ENCODE measurements at places on chromosomes 3 and 15.
A peak's percentile ranks its signal among the peaks of the same experiment; 100 is the strongest.

DNA sequence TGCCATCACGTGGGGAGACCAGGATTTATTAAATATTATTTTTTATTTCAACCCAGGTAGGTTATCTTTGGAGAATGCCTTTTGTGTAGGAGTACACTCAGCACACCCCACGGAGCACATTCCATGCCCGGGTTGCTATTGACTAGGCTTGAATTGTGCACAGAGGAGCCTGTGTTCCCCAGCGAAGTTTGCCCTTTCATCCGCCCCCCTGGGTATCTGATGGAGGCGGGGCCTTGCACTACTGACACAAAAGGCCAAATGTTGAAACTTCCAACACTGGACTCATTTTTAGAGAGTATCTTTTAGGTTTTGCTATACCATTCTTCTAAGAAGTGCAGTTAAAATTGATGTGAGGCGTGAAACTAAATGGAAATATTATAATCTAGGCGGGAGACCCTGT, 39.3 kb upstream of the PPP4R2 start:
- no peak for DNase-seq

DNA sequence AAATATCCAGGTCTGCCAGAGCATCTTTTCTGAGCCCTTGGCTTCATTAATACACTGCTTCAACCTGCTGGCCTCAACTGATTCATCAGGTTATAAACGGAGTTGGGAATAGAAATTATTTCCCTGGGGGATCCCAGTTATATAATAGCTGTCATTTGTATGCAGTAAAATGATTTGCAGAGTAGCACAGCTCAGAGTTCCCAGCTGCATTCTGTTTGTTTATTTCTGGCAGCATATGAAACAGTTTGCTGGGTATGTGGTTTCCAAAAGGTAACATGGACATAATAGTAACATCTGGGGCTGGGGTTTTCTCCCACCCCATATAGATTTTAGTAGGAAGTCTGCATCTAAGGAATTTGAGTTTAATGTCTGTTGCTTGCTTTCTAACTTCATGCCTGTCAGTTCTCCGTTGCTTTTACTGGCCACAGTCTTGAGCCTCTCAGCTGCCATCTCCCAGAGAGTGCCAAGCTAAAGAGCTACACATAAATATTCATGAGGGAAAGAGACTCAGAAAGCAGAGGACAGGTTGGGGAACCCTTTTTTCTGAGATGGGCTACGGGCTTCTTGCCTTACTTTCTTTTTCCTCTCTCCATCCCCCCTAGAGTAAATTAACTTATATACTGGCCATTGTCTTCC, 124.6 kb downstream of the TMEM108 start:
- no peak for DNase-seq

DNA sequence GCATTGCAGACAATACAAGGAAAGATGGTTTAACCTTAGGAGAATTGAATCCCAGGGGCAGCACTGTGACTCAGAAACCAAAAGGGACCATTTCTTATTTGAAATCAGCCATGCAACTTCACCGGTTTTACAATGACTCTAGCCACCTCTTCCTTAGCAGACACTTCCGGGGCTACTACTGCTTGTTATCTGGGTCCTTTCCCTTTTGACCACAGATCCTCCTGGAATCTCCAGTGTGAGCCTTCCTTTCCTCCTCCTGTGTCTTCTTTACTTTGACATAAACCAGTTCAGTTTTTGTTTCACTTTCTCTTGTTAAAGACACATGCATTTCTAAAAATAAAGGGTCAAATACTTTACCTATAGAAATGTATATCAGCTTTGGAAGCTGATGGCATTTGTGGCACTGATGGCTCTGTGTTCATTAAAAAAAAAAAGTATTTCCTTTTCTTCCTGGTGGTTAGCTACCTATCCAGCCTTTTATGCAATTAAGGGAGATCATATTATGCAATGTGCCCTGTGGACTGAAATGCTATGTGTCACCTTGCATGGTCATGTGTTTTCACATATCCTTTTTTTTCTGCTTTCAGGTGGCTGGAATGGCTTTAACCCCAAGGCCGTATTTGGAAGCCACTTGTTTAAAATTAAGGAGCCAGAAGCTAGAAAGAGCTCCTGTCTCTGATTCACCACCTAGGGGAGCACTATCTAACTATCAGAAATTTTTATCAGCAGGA, 296.2 kb downstream of the CHL1 start:
- peak; percentile 36 for DNase-seq

DNA sequence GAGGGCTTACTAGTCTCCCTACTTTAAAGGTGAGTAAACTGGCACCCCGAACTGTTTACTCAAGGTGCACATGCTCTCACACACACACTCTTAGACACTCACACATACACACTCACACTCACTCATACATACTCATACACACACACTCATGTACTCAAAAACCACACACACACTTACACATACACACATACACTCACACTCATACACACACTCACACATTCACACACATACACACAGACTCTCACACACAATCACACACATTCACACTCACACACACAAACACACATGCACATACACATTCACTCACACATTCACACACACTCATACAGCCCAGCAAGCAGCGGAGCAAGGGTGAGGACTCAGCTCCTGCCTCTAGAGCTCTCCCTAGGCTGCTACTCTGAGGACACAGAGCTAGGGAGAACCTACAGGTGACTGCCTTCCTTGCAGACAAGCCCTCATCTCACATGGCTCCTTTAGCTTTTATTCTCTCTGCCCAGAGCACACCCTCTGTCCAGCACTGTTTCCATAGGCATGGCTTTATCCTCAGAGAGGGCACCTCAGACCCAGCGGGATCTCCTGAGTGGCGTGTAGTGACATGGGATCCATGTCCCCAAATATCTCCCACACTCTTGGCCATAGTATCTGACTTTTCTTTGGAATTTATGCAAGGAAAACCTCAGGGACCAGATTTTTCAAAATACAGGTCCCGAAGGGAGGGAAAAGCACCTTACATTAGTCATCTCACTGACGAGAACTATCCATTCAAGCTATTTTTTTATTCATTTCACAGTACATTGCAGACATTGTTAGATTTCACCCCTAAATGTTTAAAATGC, 26.2 kb upstream of the ATG7 start:
- peak; percentile 41 for DNase-seq

DNA sequence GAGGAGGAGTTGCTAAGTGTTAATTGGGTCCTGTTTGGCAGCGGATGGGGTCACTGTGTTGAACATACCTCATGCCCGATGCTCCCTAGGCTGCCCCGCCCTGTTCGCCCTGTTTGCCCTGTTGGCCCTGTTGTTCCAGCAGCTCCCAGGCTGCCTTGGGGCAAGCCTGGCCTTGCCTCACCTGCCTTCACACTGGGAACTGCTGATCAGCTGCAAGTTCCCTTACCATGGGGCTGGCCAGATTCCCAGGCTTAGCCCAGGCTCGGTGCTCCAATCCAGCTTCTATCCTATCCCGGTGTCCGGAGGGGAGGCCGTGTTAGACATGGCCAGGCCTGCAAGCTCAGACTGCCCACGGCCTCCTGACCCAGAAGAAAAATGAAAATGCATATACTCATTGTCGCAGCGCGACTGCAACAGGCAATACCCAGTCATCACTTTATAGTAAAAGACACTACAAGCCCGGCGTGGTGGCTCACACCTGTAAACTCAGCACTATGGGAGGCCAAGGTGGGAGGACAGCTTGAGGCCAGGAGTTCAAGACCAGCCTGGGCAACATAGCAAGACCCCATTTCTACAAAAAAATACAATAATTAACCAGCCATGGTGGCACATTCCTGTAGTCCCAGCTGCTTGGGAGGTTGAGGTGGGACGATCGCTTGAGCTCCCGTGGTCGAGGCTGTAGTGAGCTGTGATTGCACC, 42.9 kb upstream of the ZNF710 start:
- peak; percentile 95 for DNase-seq

DNA sequence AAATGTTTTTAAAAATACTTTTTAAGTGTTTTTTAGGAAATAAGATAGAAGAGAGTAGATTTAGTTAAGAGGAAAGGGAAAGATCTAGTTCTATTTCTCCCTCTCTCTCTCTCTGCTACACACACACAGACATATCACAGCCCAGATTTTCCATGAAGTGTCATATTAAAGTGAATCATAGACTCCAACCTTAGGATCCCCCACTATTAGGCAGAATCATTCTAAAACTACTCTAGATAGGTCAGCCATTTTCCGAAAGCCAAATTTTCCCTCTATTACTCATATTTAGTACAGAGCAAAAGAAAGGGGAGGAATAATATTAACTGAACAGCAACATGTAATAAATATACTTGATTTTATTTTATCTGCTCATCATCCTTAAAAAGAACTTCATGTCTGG, 45.1 kb upstream of the RSL24D1 start:
- DNase-seq = peak; percentile 23

DNA sequence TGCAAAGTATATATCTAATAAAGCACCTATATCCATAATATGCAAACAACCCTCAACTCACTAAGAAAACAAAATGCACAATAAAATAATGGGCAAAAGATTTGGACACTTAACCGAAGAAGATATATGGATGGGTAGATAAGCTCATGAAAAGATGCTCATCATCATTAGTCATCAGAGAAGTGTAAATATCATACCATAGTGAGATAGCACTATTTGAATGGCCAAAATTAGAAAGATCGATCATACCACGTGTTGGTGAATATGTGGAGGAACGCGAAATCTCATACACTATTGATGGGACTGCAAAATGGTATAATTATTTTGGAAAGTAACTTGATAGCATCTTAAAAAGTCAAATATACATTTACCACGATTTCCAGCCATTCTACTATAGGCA, 40.5 kb downstream of the PLS1 start:
- no peak for DNase-seq

DNA sequence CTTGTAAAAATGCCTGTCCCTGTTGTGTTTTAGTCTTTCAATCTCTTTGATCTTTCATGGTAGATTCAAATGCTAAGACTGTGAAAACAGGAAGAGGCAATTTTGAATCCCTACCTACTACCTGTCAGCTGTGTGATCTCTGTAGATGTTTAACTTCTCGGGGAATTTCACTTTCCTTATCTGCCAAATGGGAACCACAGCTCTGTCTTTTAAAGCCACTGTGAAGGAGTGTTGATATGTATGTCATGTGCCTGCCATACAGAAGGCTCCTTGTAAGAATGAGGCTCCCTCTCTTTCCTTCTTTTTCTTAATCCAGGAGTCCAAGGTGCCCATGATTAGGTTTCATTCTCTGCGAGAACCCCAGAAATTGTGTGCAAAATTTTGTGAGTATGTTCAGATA, 139.6 kb upstream of the ADAMTS9 start:
- no peak for DNase-seq

DNA sequence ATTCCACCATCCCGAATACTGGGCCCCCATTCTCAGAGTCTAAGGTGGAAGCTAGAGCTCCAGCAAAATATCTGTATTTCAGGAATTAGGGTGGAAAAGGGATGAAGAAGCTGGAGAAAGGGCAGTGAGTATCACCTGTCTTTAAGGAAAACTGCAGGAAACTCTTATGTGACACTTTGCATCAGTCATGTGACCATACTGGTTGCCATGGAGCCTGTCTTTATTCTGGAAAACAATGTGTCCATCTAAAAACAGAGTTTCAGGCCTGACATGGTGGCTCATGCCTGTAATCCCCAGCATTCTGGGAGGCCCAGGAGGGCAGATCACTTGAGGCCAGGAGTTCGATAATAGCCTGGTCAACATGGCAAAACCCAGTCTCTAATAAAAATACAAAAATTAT, 52.9 kb upstream of the FSIP1 start:
- no peak for DNase-seq

- DNase-seq = no peak
Measured at GRCh38 chr3:67450153-67450552, 204.3 kb downstream of the SUCLG2 start.

DNA sequence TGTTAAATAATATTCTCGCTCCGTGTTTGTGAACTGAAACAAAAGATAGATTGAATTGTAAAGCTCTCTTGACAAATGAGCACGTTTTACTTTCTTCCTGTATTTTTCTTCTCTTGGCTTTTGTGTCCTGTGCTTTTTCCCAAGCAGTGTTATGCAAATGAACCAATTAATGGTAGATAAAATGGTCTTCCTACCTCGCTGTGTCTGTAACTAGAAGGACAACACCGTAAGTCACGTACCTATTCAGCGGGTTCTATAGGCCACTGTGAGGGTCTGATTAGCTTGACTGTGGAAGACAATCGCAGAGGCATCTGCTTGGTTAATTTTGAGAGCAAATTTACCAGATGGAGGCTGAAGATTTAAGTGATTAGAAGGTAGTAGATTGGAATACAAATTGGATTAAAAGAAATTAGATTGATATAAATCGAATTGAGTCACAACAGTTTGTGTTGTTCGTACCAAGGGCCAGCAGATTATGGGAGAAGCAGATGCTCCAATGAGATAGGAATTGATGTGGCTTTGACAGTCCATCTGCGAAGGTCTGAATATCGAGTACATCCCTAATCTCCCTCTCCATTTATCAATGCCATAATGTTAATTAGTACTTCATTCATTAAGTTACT, 40.2 kb downstream of the ROBO2 start:
- DNase-seq = no peak

- DNase-seq = no peak
Measured at GRCh38 chr3:55718521-55718921, 231.4 kb upstream of the WNT5A start.

GRCh38 chr3:277873-278272, 81.3 kb downstream of the CHL1 start:
- DNase-seq = no peak

DNA sequence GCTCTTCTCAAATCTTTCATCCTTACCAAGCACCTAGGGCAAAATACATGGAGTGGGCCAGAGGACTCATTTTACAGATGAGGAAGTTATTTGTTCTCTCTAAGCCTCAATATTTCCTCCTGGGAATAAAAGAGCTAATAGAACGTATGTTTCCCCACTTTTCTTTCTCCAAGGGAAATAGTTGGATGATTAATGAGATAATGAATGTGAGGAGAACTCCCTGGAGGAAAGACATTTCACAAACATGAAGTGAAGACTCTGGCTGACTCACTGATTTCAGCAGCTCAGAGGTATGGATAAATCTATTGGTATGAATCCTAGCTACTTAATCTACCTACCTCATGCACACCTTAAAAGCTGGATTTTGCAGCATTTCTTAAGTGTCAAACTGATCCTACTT, 98.4 kb downstream of the ECT2 start:
- peak; percentile 89 for DNase-seq

GRCh38 chr3:117814975-117815374, 1105.4 kb downstream of the TUSC7 start:
- peak; percentile 16 for DNase-seq

DNA sequence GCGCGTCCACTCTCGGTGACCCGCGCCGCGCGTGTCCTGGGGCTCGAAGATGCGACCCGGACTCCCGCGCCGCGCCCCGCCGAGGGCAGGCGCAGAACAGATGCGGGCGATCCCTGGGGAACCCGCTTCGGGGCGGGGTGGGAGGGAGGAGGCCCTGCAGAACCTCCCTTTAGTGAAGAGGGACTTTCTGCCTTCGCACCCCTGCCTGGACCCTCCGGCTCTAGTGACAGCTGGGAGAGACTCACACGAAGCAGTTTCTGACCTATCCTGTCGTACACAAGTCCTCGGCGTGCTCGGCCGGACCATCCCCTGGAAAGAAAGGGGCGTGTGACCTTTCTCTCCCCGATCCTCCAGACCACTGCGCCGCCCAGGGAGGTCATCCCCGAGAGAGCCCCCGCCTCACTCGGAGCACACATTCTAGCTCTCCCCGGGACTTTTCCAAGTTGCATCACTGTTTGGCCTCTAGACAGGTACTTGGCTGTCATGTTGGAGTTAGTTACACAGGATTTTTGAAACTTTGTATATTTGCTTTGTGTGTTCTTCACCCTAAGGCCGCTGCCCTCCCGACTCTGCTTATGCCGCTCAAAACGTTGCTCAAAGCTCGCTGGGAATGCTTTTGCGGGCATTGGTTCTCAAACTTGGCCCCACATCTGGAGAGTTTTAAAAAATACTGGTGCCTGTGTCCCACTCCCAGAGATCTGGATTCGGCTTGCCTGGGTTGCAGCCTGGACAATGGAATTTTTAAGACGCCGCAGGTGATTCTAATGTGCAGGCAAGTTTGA, 582 bp downstream of the CGNL1 start:
- peak; percentile 48 for DNase-seq
